Upper lobe of right lung (tissue), 1 donor: ENCODE measurements at places on chromosomes 5 and 9.

GRCh38 chr5:135100431-135100830 is 66.4 kb upstream of the PITX1 start:
- no peak for DNase-seq

DNA sequence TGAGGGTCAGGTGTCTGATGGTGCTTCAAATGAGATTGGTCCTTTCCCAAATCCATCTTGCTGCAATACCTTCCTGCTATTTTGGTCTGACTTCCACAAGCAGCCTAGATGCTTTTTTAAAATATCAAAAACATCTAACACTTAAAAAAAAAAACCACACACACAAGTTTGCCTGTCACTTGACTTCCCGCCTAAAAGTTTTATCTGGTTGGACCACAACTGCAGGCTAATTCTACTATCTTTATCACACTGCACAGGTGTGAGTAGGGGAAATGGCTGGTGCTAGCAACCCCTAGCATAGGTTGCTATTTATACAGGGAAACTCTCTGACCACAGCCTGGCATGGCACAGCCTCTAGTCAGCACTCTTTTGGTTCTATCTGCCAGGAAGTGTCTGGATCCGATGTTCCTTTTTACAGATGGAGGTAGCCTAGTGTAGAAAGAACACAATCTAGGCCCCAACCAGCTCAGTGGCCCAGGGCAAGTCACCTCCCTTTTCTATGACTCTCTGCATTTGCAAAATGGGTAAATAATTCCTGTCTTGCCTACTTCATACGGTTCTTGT is at the start of gene HEMGN:
HEMGN (minus strand) TSS at position 92 of the 564 bp plus-strand sequence; CDS start at position 56, 36 bp downstream.
- DNase-seq: no peak

- DNase-seq: no peak
Measured at GRCh38 chr5:163489055-163489744, 16.2 kb upstream of the MAT2B start.

DNA sequence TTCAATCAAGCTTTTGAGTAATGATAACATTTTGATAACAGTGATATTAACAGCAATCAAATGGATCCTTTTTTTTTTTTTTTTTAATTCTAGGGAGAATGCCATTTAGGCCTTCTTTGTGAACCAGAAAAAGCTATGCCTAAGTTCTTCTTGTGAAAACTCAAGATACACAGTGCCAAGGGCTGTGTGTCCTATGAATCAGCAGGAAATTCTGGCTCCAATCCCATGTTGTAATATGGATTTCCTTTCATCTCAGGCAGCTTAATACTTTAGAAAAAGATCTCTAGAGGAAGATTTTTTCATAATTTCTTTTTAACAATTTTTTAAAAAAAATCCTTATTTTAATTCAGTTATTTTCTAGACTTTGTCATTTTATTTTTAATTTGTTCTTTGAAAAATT is 96.1 kb downstream of the NUDT12 start:
- no peak for DNase-seq

- DNase-seq: peak; percentile 95
Measured at GRCh38 chr9:132406554-132407122, at the start of gene TTF1. Gene TTF1, minus strand, starts transcription at chr9:132406840. Its CDS starts 4,019 bp downstream, at chr9:132402821.

DNA sequence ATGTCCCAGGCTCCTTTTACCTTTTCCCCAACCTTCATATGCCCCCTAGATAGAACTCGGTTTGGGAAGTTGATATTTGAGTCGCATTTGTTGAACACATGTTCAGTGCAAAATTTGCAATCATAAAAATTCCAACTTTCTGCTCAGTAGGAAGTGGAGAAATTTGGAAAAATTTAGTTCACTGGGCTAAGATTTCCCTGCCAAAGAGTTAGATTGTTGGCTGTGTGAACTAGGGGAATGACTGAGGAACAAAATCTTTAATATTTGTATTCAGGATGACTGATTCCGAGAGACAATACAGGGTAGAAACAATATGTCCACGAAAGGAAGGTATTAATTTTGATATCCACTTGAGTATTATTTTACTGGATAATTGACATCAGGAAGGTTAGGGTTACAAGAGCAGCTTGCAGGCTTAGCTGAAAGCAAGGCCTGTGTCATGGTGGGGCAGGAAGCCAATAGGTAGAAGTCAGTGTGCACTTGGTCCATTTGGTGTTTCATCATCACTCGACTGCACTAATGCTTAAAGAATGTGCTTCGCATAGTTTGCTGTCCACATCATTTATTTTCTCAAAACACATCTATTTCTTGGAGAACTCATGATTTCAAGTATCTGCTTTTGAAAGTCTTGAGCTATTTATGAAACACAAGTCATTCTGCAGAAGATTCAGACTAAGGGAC is 59.4 kb upstream of the GNA14 start:
- no peak for DNase-seq

GRCh38 chr5:119292701-119293515 is 62.9 kb upstream of the TNFAIP8 start:
- no peak for DNase-seq

DNA sequence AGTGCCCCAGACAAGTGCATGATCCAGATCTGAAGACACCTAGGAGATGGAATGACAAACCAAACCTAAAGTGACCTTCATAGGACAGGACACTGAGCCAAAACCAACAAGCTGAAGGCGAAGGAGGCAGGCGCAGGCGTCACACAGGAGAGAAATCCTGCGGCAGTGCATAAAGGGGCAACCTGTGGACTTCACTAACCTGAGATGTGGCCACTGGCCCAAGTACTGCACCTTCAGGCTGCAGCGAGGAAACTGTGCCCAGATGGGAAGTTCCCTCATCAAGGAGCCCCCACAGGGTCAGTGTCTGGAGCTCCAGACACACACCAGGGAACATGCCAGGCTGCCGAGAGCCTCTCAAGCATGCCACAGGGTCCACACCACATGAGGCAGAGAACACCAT is 3.7 kb downstream of the IPPK start:
- DNase-seq: peak; percentile 42

DNA sequence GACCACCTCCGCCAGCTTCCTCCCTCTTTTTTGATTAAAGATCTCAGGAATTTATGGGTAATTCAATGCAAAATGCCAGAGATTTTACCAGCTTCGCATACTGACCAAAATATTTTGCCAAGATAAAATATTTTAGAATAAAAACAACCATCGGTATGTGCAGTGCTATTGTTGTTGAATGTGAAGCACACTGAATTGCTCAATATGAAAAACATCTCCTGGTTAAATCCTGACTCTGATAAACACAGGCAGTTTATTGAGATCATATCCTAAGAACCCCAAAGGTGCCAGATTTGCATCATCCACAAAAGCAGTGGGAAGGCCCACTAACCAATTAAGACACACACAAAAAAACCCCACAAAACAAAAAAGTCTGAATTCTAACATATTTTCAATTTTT is 202.4 kb downstream of the GLIS3 start:
- no peak for DNase-seq

DNA sequence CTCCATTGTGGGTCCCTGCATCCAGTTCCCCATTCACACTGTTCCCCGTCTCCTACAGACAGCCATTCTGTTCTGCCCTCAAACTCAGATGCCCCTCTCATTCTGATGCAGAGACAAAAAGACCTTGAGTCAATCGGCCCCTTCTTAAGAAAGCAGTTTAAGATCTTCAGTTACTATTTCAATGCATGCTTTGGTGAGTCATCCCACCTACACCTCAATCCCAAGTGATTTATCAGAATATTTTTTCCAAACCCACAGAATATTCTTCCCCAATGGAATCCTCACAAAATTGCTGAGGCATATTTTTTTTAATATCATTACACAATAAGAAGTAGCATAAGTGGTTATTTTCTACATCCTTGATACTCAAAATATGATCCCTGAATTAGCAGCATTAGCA is 92.4 kb upstream of the SLC1A1 start:
- no peak for DNase-seq

DNA sequence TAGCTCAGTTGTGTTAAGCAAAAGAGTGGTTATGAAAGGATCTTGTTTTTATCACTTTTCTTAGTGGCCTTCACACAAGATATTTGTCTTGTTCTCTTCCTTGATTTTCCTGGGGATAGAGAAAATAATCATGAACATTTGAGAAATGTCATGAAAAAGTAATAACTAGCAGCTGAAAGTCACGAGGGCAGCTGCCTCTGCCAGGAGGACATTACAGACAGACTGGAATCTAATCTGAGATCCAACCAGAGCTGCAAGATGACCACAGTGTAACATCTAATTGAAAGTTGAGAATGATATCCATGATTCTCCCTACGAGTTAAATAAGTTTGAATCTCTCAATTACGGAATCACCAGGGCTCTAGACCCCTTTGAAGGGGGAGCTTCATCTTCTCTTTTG is 274.9 kb downstream of the ARHGAP26 start:
- DNase-seq: no peak
